Upper lobe of right lung (tissue), 1 donor: ENCODE measurements at places on chromosomes 1 and 21. TPM values are rescaled to one million over a fixed set of nuclear protein-coding genes. Genes with fewer than 3 reads are reported as not detected.

DNA sequence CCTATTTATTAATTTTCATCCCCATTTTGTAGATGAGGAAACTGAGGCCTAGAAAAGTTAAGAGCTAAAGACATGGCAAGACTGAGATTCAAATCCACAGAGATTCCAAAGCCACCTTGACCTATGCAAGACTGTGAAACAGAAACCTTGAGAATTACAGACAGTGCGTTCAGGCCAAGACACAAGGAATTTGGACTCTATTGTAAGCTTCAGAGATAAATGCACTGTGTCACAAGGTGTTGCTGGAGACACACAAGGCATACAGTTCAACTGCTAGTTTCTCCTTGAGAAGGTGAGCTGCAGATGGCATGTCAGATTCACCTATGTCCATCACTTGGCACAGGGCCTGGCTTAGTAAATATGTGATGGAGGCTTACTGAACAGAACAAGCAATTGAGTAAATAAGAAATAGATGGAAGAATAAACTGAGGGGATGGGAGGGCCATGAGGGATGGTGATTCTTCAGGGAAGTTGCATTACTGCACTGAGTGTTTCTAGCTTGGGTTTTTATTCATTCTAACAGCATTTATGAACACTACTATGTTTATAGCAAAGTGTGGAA lies 215.0 kb downstream of the DAB1 start:
- no peaks in the 10 kb centered on the region for H3K4me1 ChIP-seq
- no peak for DNase-seq
- H3K27me3 ChIP-seq, result no peaks in the 10 kb centered on the region

GRCh38 chr1:29176576-29176975 lies 5.1 kb downstream of the SRSF4 start:
- no peak for DNase-seq
- peaks cover 50% of the 10 kb centered on the region for H3K4me1 ChIP-seq
- H3K36me3 ChIP-seq, result no peaks in the 10 kb centered on the region
- no peak overlapping the region for H3K4me3 ChIP-seq

Gene SEMA4A
- 30.7 TPM for total RNA-seq

GRCh38 chr1:12327566-12327965 lies 97.7 kb downstream of the VPS13D start:
- no peak overlapping the region for H3K27ac ChIP-seq
- no peaks in the 10 kb centered on the region for H3K4me1 ChIP-seq
- DNase-seq, result no peak

DNA sequence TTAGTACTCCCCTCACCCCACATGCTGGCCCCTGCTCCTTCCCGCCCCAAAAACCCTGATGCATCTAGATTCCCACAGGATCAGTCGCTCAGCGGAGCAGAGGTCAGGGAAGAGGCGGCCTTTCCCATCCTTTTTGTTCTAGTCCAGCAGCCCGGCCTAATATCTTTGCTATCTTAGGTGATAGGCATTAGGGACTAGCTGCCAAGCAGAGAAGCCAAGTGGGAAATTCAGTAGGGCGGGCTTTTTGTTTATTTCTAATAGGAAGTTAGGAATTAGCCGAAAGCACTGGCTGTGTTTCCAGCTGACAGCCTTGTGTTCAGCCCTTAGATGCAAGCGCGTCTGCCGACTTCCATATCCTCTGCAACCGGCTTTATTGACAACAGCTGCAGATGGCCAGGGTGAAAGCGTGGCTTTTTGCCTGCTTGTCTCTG lies 59.0 kb upstream of the BCAR3 start:
- no peak overlapping the region for H3K27ac ChIP-seq
- no peaks in the 10 kb centered on the region for H3K36me3 ChIP-seq
- DNase-seq, result no peak
- peaks cover 10% of the 10 kb centered on the region for H3K4me1 ChIP-seq
- H3K27me3 ChIP-seq, result no peaks in the 10 kb centered on the region
- no peak overlapping the region for H3K4me3 ChIP-seq

- no peak for DNase-seq
- no peaks in the 10 kb centered on the region for H3K36me3 ChIP-seq
- H3K4me1 ChIP-seq, result peaks cover 24% of the 10 kb centered on the region
These were observed 687 bp upstream of the SEMA6C start for GRCh38 chr1:151147132-151147503.

Gene APOBEC4
- total RNA-seq, result not detected

Gene CLCA1
- not detected for total RNA-seq

GRCh38 chr1:108817016-108817415 lies 39.9 kb downstream of the AKNAD1 start:
- peak overlapping the region; percentile 14 for H3K4me3 ChIP-seq
- DNase-seq, result no peak
- peaks cover 2% of the 10 kb centered on the region for H3K36me3 ChIP-seq
- no peaks in the 10 kb centered on the region for H3K4me1 ChIP-seq

Gene CD84
- 20.7 TPM for total RNA-seq

Gene CD164L2
- total RNA-seq, result 1.2 TPM

DNA sequence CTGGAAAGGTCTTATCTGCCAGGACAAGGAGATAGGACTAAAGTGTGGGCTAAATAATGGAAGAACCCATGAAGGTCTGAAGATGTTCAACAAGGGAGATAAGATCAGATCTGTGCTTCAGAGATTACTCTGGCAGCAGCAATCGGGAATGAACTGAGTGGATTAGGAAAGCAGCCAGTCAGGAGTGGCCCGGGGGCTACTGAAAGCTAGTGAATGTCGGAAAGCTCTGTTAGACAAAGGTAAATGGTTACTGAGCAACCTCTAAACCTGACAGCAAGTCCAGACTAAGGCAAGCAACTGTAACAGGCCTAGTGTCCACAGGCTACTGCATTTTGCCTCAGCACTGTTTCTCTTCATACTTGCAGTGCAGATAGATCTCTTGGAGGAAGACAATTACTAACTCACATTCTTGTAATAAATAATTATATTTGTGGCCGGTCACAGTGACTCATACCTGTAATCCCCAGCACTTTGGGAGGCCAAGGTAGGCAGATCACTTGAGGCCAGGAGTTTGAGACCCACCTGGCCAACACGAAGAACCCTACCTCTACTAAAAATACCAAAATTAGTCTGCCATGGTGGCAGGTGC lies 12.5 kb downstream of the IQGAP3 start:
- H3K4me1 ChIP-seq, result no peaks in the 10 kb centered on the region
- no peak for DNase-seq
- no peaks in the 10 kb centered on the region for H3K27me3 ChIP-seq
- H3K4me3 ChIP-seq, result no peak overlapping the region
- H3K27ac ChIP-seq, result no peak overlapping the region
- H3K36me3 ChIP-seq, result no peaks in the 10 kb centered on the region

DNA sequence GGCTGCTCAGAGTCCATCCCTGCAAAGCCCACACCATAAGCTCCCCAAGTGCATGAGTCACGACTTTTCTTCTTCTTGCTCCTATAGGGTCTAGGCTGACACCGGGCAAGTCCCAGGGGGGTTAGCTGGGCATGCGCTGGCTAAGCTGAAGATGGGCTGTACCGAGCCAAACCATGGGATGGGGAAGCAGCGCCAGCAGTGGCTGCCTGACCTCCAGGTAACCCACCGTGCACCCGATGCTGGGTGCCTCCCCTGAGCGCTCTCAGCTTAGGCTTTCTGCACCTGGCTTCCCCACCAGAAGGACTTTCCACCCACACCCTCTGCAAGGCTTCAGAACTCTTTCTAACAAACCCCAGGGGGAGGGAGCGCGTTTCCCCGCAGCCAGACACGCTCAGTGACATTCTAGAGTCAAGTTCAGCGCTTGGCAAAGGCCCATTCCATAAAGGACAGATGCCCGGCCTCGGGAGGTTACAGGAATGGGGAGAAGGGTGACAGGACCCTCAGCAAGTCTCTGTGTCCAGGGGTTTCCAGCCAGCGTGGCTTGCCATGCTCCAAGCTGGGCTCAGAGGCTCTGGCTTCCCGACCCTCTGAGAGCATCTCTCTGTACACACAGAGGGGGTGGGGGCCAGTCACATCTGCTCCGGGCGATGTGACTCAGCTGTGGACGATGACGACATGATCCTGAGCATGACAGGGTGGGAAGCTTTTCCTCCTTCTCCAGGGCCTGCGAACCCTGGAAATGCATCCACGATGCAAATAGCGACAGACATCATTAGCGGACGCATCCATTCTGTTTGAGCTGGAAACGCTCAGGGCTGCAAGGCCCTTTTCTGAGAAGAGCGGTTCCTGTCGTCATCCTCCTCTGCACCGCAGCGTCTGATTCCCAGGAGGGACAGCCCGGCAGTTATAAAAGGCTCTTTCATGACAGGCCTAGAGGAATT lies 107.8 kb downstream of the SIK1 start:
- DNase-seq, result no peak
- H3K27me3 ChIP-seq, result no peaks in the 10 kb centered on the region
- no peak overlapping the region for H3K27ac ChIP-seq
- H3K36me3 ChIP-seq, result no peaks in the 10 kb centered on the region
- H3K4me3 ChIP-seq, result no peak overlapping the region

Gene SUSD4
- 2.2 TPM for total RNA-seq

Gene AMPD1
- total RNA-seq, result not detected

Gene TNN
- total RNA-seq, result not detected

Gene SPRR5
- total RNA-seq, result not detected

GRCh38 chr1:2859219-2859880 lies 57.9 kb upstream of the TTC34 start:
- H3K27ac ChIP-seq, result no peak overlapping the region
- no peak overlapping the region for H3K4me3 ChIP-seq
- H3K36me3 ChIP-seq, result no peaks in the 10 kb centered on the region
- H3K4me1 ChIP-seq, result no peaks in the 10 kb centered on the region

Gene CRNN
- not detected for total RNA-seq

Gene SH2D2A
- 3.8 TPM for total RNA-seq

GRCh38 chr21:16522548-16522947 lies 792.8 kb downstream of the USP25 start:
- no peak overlapping the region for H3K4me3 ChIP-seq
- DNase-seq, result no peak
- no peaks in the 10 kb centered on the region for H3K4me1 ChIP-seq
- H3K36me3 ChIP-seq, result no peaks in the 10 kb centered on the region

Gene KRTAP13-1
- not detected for total RNA-seq

Gene CACHD1
- total RNA-seq, result 31.8 TPM

DNA sequence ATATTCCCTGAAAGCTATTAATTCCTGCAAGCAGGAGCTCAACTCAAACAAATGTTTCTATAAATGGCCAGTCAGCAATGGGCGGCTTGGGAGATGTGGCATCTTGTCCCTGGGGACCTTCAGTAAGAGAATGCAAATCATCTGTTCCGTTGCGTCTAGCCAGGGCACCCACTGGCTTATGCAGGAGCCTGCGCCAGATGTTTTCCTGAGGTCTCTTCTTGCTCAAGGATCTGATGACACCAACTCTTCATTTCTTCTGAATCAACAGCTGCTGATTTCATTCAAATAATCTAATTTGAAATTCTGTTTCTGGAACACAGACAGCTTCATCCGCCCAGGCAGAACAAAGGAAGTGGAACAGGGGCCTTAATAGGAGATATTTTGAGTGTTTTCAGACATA lies 70.0 kb upstream of the AJAP1 start:
- no peak for DNase-seq
- H3K4me3 ChIP-seq, result no peak overlapping the region
- no peaks in the 10 kb centered on the region for H3K4me1 ChIP-seq
- H3K27ac ChIP-seq, result no peak overlapping the region
- no peaks in the 10 kb centered on the region for H3K36me3 ChIP-seq

- H3K27ac ChIP-seq, result no peak overlapping the region
- DNase-seq, result no peak
- no peaks in the 10 kb centered on the region for H3K36me3 ChIP-seq
- no peaks in the 10 kb centered on the region for H3K27me3 ChIP-seq
These were observed 3.6 kb upstream of the BACH1 start for GRCh38 chr21:29295066-29295650.

GRCh38 chr1:95679262-95679661 lies 445.3 kb downstream of the RWDD3 start:
- no peak overlapping the region for H3K27ac ChIP-seq
- H3K4me1 ChIP-seq, result no peaks in the 10 kb centered on the region
- H3K4me3 ChIP-seq, result no peak overlapping the region
- H3K36me3 ChIP-seq, result no peaks in the 10 kb centered on the region

- H3K4me1 ChIP-seq, result no peaks in the 10 kb centered on the region
- no peak overlapping the region for H3K27ac ChIP-seq
- no peak for DNase-seq
These were observed 381.1 kb upstream of the NCAM2 start for GRCh38 chr21:20617130-20617529.

Gene PDC
- not detected for total RNA-seq

- H3K4me3 ChIP-seq, result no peak overlapping the region
- H3K27me3 ChIP-seq, result no peaks in the 10 kb centered on the region
- H3K36me3 ChIP-seq, result no peaks in the 10 kb centered on the region
- no peaks in the 10 kb centered on the region for H3K4me1 ChIP-seq
These were observed 62.9 kb upstream of the CNTN2 start for GRCh38 chr1:204979891-204980649.
